T-cell (primary cell): ENCODE measurements at places on chromosomes 3 and 15. TPM values are rescaled to one million over a fixed set of nuclear protein-coding genes. Genes with fewer than 3 reads are reported as not detected.

The CLRN1 gene
- total RNA-seq: not detected

The LTF gene
- not detected for total RNA-seq

- no peaks in the 10 kb centered on the region for H3K36me3 ChIP-seq
- no peak for DNase-seq
- H3K27me3 ChIP-seq: no peaks in the 10 kb centered on the region
- peaks cover 3% of the 10 kb centered on the region for H3K4me1 ChIP-seq
- H3K27ac ChIP-seq: peak overlapping the region; percentile 69
- H3K4me3 ChIP-seq: no peak overlapping the region
Observed at GRCh38 chr3:46293035-46293724, 50.9 kb downstream of the CCR3 start.

DNA sequence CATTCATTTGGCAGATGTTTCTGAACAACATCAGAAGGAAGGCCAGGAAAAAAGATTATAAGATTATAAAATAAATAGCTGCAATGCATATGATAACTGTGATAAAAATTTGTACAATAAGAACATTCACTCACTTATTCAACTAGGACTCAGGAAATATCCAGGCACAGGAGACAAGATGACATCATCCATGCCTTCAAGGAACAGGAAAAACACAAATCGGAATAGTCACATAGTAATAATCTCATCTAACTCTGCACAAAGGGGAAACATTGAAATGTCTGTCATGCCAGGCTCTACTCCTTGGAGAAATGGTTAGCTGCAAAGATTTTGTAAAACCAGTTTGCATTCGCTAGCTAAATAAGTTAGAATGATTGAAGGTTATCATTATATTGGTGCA is 233.5 kb upstream of the AGTR1 start:
- H3K4me1 ChIP-seq: no peaks in the 10 kb centered on the region
- H3K4me3 ChIP-seq: no peak overlapping the region
- DNase-seq: no peak
- H3K27me3 ChIP-seq: no peaks in the 10 kb centered on the region

- H3K36me3 ChIP-seq: no peaks in the 10 kb centered on the region
- no peaks in the 10 kb centered on the region for H3K4me1 ChIP-seq
- H3K27me3 ChIP-seq: peaks cover 2% of the 10 kb centered on the region
- H3K4me3 ChIP-seq: no peak overlapping the region
- no peak overlapping the region for H3K27ac ChIP-seq
- no peak for DNase-seq
Observed at GRCh38 chr15:88764448-88764847, 38.8 kb upstream of the ACAN start.
